ENCODE measurements at places on chromosomes 13 and 19.

GRCh38 chr13:99363949-99364348, 56.8 kb upstream of the GPR183 start:
- DNase-seq, result no peak

- no peak for DNase-seq
These were observed 8.8 kb downstream of the RNF6 start for GRCh38 chr13:26213345-26213744.

DNA sequence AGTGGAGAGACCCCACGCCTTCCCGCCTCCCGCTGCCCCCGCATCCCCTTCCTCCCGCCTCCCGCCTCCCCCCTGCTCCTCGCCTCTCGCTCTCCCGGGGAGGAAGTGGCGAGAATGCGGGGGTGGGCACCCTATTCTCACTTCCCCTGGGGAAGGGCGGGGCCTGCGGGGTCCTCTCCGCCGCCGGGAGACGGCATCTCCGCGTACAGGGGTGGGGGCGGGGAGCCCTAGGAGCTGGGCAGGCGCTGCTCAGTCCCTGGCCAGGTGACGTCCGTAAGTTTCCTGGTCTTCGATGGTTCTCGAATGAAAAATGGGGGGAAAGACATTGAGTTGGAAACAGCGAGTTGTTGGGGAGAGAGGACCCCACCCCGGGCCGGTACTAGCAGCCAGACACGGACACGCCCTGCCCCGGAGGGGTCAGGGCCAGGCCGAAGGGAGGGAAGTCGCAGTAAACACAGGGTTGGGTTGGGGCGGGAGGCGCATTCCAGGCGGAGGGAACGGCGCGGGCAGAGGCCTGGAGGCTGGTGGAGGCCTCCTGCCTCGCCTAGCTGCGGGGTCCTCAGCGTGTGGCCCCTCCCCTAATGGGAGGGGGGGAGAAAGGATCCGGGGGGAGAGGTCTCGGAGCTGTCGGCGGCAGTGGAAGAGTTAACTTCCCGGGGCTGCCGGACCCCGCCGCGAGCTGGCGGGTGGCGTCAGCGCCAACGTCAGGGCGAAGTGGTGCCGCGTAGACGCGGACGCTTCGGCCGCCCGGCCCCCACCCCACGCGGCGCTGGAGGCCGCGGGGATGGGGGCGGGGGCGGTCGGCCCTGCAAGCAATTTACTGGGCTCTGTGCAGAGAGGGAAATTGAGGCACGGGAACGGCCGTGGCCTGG, 10.4 kb upstream of the JUND start:
- peak; percentile 95 for DNase-seq

DNA sequence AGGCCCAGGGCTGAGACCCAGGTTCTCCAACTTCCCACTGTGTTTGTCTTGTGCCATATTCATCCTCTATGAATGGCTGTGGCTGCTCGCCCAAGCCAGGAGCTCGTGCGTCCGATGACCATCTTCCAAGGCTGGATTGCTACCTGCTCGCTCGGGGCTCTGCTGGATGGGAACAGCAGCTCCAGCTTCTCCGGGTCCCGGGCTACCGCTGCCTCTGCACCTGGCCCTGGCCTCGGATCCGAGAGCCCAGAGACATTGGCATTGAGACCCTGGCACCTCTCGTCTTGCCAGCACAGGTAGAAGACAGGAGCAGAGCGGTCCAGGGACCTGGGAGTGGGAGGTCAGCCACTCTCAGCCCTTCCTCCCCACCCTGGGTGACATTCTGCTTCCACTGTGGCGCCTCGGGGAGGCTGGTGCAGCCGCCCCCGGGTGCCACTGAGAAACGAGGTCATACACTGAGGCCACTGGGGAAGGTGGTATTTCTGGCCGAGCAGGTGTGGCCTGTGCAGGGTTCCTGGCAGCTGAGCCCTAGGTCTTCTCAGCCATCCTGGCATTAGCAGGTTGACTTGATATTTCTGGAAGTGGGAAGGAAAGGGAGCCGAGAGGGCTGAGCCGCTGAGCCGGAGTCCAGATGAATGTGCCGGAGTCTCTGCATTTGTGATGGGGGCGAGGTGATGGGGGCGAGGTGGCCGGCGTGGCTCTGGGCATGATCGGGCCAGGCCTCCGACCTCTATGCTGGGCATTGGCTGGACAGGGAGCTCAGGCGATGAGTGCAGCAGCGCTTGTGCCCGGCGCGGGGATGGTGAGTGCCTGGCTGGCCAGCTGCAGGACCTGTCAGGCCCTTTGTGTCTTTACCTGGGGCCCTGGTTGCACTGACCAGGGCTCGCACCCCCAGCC, 18.6 kb downstream of the NDUFB7 start:
- no peak for DNase-seq

- DNase-seq, result no peak
These were observed 18.9 kb downstream of the RCBTB1 start for GRCh38 chr13:49566461-49566860.

DNA sequence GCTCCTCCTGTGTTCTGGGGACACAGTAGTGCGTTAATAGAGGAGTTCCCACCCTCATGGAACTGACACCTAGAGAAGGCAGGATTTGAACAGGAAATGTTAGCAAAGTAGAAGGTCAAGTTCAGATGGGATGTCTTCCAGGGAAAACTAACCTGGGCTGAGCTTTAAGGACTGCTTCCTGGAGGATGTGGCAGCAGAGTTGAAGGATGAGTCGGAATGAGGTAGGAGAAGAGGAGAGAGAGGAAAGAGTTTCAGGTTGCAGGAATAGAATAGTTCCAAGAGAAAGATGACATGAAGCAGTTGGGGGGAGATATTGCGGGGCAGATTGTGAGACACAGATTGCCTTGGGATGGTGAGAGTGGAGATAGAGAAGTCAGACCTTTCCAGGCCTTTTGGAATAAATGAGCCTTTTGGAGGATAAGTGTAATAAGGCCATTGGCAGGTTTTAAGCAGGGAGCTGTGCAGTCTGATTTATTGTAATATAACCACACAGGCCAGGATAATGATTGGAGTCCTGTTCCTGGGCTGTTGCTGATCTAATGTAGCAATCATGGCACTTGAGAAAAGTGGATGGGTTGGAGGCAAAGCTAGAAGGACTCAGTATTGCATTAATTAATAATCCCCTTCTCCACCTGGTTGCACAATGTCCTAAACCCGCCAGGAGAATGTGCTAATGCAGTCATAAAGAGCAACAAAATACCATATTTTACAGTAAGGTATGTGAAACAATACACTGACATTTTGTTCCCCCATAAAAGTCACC, 205.4 kb downstream of the SHISA2 start:
- DNase-seq, result no peak

- no peak for DNase-seq
These were observed 510.0 kb upstream of the KLF12 start for GRCh38 chr13:74644229-74644628.

- DNase-seq, result no peak
These were observed at the start of gene UHRF1 for GRCh38 chr19:4909156-4909896. TSS of gene UHRF1 (plus strand) at chr19:4909501. CDS start at chr19:4910886, 1,385 bp downstream.

DNA sequence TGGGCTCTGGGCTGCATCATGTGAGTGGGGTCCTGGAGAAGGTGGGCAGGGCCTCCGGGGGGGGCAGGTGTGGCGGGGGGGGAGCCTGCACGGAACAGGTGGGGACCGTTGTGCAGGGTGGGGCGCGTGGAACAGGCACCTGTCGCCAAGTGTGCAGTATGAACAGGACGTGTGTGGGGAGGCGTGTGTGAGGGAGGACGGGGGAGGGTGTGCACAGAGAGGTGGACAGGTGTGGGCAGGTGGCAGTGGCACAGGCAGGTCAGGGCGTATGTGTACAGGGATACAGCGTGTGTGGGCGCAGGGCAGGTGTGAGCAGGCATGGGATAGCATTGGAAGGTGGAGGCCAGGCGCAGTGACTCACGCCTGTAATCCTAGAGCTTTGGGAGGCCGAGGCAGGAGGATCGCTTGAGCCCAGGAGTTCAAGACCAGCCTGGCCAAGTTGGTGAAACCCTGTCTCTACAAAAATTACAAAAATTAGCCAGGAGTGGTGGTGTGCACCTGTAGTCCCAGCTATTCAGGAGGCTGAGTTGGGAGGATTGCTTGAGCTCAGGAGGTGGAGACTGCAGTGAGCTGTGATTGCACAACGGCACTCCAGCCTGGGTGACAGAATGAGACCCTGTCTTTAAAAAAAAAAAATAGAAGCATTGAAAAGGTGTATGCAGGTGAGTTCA, 3.2 kb downstream of the PLK5 start:
- DNase-seq, result no peak

GRCh38 chr13:38763446-38764381, 76.8 kb downstream of the FREM2 start:
- no peak for DNase-seq

GRCh38 chr13:31749929-31750328, 10.6 kb downstream of the RXFP2 start:
- no peak for DNase-seq

DNA sequence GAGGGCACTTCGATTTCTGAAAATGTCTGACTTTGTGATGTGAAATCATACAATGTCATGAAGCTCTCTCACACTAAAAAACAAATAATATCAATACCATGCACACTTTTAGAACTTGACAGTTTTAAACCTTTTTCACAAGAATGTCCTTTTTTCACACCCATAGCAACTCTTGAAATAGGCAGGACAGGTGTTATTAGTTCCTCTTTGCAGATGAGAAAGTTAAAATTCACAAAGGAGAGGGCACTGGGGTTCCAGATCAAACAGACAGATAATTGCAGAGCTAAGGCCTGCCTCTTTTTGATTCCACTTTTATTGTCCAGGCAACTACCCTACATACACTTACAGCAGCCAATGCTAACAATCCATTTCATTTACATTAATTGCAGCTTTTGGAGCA, 142.8 kb downstream of the KLF12 start:
- no peak for DNase-seq

DNA sequence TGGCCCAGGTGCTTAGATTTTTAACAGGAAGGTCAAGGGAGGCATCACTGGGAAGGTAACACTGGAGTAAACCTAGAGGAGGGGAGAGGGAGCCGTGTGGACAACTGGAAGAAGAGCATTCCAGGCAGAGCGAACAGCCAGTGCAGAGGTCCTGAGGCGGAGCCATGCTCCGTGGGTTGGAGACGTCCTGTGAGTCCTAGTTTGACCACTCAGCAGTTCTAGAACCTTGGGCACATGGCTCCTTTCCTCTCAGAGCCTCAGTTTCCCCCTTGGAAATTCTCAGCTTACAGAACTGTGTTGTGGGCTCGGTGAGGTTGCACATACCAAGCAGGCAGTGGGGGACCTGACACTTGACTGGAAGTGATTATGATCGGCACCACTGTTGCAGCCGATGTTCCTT, 130.9 kb downstream of the DPF1 start:
- DNase-seq, result no peak

- no peak for DNase-seq
These were observed 20.9 kb upstream of the ATP11A start for GRCh38 chr13:112668924-112669323.

DNA sequence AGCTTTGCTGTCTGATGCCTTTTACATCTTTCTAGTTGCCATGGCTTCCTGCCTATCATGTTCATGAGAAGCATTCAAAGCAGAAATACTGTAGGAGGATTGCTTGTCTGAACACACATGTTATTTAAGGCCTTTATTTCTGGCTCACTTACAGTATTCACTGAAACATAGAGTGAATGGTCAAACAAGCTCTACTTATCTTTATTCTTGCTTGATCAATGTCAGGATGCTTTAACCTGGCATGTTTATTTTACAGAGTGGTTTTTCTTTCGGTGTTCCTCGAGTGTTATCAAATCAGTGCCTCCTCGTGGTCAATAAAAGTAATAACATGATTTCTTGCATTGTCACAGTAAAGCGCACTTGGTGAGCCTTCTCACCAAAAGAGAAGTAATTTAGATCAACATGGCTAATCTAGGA, 73.5 kb upstream of the PCDH17 start:
- DNase-seq, result no peak

- no peak for DNase-seq
These were observed 7.7 kb downstream of the MEX3D start for GRCh38 chr19:1560286-1560882.

DNA sequence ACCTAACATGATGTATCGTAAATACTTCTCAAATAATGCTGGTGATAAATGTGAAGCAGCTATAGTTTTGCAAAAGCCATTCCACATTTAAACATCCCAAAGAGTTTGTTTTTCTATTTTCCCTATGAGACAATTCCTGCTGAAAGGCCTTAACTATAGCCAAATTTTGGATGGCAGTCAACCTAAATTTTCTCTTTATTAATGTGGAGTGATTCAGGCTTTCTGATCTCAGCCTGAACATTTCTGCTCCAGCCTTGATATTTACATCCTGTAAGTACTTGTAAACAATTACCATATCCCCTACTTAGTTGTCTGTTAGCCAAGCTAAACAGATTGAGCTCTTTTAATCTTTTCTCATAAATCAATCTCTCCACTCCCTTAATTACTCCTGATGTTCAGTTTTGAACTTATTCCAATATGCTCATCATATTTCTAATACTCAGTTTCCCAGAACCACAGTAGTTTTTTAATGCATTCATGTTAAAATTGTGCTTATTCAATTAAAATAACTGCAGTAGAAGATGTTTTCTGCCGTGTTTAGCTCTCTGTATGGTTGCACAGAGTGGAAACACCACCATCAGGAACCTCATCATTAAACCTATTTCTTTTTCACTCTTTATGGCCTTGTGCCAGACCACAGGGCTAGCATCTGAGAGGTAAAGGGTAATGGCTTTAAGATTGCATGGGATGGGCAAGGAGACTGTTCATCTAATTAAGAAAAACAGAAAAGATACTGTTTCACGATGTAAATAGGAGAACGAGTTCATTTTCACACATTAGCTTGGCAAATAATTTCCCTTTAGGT, 1235.2 kb upstream of the SLC10A2 start:
- no peak for DNase-seq

DNA sequence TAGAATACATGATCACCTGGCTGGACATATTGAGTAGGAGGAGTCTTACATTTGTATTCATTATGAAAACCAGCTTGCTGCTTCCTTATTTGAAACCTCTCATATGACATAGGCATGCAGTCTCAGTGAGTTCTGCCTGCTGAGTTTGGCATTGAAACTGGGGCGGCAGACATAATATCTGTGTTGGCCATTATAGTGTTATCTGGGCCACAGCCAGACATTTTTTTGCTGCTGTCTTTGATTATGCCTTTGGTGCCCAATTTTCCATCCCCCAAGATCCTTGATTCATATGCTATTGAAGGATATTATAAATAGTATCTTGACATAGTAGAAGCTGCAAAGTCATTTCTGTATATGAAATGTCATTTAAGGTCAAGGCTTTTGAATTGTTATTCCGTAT, 15.8 kb downstream of the FREM2 start:
- DNase-seq, result no peak

DNA sequence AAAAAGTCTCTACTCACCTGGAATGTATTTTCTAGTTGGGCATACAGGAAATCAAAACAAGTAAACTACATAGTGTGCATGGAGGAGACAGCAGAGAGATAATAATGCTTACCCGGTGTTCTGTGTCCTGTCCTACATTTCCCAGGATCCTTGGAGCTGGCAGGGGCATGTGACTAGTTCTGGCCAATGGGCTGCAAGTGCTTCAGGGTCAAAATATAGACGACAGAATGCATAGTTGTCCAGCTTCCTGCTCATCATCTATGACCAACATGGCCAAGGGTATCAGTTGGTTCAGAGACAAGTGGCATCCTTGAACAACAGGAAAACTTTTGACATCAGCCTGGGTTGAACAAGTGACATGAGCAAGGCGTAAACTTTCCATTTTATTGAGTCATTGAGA, 8.5 kb downstream of the ZNF317 start:
- no peak for DNase-seq

- no peak for DNase-seq
These were observed 259.9 kb upstream of the STARD13 start for GRCh38 chr13:33545492-33545891.

- DNase-seq, result no peak
These were observed at the start of gene PRODH2 for GRCh38 chr19:35812220-35813042. TSS of gene PRODH2 (minus strand) at chr19:35812845. CDS start at chr19:35812805, 40 bp downstream.

- no peak for DNase-seq
These were observed 45.5 kb downstream of the LYL1 start for GRCh38 chr19:13057147-13057572.

All from inflammatory macrophage treated with lipopolysaccharide for 4 hours (primary cell).